Stimulated activated CD4-positive, alpha-beta T cell treated with anti-CD3 and anti-CD28 coated beads, TNF-alpha, amount 100 ng/mL, for 48 hours (primary cell): ENCODE measurements at places on chromosomes 3 and 15.

DNA sequence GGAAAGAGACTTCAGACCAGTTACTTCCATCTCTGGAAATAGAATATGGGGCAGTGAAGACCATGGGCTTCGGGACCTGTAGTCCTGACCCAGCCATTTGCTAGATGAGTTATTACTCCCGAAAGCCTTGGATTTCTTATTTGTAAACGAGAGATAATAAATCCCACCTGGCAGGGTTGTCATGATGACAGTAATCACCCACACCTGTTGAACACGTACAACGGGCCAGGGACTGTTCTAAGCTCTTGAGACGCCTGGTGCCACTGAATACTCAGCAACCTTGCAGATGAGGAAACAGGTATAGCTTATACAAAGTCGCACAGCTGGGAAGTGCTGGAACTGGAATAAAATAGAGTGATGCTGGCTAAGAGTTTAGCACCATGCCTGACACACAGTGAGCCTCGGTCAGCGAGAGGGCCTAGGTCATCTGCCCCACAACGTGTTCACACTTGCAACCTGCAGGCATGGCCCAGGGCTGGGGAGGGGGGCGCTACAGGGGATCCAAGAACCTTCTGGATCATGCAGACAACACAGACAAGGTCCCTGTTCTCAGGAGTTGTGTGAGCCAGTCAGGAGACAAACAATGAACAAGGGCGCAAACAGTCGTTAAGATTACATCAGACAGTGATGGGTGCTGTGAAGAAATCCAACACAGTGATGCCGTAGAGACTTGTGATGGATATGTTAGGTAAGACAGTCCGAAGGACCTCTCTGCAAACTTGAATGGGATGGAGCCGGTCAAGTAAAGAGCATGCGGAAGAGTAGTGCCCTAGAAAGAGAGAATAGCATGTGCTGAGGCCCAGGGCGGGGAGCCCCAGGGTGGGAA lies 89.2 kb downstream of the CORO2B start:
- DNase-seq = no peak

DNA sequence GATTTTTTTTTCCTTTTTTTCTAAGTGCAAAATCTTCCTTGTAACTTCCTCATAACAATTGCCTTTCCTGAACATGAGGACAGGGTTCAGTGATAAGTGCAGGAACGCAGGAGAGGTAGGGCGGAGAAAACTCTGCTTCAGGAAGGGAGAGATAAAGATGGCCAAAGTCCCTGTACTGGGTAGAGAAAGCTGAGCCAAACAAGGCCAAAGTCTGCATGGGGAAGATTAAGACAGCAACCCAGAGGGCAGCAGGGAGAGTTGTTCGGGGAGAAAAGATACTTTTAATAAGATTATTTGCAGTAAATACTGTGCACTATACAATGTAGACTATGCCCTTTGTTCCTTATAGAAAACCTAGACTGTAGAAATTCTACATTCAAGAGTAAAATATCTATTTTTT lies 55.4 kb upstream of the LRRFIP2 start:
- no peak for DNase-seq

DNA sequence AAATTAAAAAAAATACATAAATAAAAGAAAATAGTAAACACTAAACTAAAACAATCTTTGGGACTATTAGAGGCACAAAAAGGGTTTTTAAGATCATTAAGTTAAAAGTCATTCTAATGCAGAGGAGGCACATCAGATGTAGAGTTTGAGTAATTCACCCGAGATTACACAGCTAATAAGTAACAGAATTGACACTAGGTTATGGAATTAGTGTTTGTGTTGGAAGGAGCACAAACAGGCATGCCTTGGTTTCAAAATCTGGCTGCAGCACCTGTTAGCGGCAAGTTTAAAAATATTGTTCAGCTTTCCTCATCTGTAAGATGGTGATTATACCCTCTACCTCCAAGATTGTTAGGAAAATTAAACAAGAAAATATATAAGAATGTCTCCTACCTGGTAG lies 39.0 kb downstream of the RASA2 start:
- DNase-seq = no peak

- no peak for DNase-seq
Observed at GRCh38 chr15:83380682-83381081, 66.5 kb upstream of the SH3GL3 start.

DNA sequence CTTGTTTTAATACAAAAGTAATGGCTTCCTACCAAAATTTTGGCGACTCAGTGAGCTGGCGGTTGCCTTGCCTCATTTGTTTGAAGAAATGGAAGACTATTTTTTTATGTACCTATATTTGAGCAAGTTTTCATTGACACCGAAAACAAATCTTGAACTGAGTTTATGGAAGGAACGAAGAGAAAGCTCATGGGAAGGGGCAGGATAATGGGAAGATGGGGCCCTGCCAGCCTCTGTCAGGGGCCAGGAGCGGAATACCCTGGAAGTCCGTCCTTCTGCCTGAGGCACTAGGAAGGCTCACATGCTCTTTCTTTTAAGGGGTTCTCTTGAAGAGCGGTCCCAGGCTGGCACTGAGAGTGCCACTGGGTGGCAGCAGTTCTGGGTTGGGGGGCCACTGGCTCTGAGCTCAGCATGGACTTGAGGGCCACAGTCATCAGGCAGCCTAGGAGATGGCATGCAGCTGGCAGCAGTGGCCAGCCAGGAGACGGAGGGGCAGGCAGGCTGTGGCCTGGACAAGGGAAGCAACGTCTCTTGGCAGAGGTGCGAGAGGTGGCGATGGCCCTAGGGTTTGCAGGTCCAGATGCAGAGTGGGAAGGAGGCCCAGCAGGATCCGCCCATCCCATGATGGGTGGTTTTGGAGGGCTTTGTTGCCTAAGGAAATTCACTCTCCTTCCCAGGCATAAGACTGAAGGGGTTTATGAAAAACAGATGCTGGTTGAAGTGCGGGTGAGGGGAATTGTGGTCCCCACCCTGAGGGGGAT lies 41.6 kb downstream of the ISG20 start:
- no peak for DNase-seq

- DNase-seq = no peak
Observed at GRCh38 chr15:83537606-83538005, 90.5 kb downstream of the SH3GL3 start.

- DNase-seq = no peak
Observed at GRCh38 chr15:80211976-80212375, 40.0 kb downstream of the CTXND1 start.

DNA sequence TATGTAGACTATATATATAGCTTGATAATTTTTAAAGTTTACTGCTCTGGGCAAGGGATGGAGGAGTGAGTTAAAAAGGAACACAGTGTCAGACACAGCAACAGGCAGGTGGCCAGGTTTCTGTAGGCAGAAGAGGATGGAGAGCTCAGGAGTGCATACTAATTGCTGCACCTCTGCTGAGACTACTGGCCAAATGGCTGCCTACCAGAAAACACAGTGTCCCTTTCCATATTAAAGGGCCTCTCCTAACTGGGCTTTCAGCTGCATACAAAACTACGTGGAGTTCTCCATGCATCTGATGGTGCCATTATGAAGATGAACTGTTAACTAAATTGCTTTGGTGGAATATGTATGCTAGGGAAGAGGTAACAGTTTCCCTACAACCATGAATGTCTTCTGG lies 1.8 kb downstream of the ATP13A4 start:
- no peak for DNase-seq

GRCh38 chr15:60477916-60478565 lies 901 bp downstream of the ICE2 start:
- DNase-seq = no peak

DNA sequence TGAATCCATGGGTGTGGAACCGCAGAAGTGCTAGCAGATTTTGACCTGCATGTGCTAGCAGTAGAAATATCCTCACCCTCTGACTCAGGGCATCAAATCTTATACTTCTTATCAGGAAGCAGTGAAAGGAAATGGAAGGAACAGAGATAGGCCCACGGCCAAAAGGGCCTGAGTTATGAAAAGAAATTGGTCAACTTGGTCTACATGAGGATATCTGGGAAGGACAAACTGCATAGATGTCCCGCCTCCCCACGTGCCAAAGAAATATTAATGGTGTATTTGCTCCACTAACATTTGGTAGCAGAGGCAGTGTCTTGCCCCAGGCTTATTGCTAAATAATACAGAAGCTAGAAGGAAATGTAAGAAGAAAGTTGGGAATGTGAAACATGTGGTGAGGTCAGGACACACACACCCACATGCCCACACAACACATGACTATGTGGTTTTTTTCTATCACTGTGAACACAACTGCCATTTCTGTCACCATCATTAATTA lies 93.6 kb upstream of the COL8A1 start:
- DNase-seq = no peak

GRCh38 chr3:36763850-36764703 lies at the start of gene DCLK3:
Gene DCLK3 (minus strand): TSS chr3:36764553. CDS start chr3:36764263, 290 bp downstream.
- no peak for DNase-seq

- DNase-seq = no peak
Observed at GRCh38 chr3:145209561-145209960, 951.4 kb downstream of the PLOD2 start.

DNA sequence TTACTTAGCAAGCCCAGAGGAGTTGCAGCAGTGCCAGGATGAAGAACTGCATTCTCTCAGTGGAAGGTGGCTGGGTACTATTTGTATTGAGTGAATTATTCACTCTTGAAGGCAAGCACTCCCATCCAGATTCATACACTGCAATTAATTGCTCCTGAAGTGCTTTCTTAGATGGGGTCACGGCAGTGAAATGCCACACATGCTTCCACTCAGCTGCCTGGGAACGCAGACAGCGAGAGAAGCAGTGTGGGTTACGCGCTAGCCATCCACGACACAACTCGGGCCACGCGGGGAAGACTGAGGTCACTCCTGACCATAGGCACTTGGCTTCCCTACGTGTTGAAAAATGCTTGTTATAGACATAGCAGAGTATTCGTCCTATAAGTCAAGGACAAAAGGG lies 30.8 kb upstream of the LMCD1 start:
- DNase-seq = no peak

DNA sequence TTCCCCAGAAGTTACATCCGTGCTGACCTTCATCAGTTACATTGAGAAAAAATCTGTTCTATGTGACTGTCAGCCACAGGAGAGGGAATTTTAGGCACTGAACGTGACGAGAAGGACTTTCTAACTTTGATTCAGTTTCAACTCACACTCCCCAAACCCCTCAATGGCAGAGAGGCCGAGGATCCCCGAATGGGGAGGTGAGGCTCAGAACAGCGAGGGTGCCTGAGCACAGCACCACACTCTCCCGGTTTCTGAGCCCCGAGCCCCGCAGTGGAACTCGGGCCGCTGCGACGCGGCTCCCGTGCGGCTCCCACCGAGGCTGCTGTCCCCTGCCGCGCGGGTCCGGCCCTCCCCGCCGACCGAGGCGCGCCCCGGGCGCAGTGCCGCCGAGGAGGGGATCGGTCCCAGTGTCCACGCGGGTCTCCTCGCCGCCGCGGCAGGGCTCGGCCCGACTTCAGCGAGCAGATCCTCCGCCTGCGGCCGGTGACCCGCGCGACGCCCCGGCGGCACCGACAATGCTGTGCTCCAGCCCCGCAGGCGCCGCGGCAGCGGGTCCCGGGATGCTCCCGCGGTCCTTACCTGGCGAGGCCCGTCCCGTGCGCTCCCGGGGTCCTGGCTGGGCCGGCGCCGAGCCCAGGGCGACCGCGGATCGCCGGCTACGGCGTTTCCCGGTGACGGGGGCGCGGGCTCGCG lies 439 bp downstream of the CTXND1 start:
- DNase-seq = no peak

DNA sequence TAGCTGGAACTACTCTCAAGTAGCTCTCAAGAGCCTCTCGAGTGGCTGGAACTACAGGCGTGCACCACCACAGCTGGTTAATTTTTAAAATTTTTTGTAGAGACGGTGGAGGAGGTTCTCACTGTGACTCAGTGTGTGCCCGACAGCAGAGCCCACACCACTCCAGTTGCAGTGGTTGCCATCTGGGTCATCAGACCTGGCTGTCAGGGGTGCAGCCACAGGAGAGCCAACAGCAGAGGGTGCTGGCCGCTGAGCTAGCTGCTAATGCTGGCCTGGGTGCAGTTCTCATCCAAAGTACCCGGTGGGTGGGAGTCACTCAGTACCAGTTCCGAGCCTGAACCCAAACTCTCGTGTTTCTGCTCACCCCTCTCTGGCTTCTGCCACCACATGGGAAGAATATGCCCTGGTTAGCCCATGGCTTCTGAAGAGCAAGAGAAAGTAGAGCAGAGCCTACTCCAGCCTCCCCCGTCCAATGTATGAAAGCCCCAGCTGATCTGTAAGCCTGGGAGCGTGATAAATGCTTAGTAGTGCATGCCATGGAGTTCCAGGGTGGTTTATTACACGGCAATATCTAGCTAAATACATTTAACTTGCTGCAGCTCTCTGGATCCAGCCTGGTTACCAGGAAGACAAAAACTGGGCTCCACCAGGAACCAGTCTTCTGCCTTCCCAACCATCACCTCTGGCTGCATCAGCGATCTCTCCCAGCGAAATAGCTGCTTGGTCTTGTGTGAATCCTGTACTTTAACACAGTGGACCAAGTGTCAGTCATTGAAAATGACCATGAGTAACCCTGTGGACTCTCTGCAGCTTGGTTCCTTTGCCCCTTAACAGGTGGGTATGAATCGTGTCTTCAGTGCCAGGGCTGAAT lies 17.1 kb downstream of the UMPS start:
- DNase-seq = no peak

- peak; percentile 53 for DNase-seq
Observed at GRCh38 chr15:35751413-35752133, 205.6 kb upstream of the DPH6 start.

DNA sequence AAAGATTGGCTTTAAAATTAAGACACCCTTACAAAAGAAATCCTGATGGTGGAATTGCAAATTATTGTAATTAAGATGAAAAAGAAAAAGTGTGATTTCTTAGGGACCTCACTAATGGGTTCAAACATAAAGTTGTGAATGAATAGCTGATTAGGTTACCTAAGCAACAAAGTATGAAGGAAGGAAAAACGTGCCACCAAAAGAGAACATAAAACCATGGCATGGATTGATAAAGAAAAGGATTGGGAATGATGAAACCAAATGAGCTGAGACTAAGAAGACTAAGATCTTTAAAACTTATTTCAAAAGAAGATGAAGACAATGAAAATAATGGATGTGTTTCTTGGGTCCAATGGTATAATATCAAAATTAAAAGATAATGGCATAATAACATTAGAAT lies 32.2 kb upstream of the GUCA1C start:
- no peak for DNase-seq

DNA sequence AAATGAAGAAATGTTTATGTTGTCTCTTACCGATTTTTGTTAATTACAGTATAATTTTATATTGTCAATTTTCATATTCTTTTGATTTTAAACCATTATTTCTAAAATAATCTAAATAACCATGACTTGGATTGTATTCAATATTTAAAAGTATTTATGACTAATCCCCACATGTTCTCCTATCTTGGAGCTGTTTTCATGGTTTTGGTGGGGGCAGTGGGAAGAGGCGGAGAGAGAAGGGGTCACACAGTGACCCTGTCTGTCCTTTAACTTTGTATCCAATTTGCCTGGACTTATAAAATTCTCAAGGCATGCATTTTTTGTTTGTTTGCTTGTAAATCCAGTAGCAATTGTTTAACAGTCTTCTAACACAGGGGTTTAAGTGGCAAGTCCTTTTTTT lies 407.4 kb downstream of the NTRK3 start:
- no peak for DNase-seq
